Epithelial cell of proximal tubule (primary cell): ENCODE measurements at places on chromosomes 2 and 18. TPM values are rescaled to one million over a fixed set of nuclear protein-coding genes. Genes with fewer than 3 reads are reported as not detected.
A peak's percentile ranks its signal among the peaks of the same experiment; 100 is the strongest.

GRCh38 chr2:44969936-44970335, 28.4 kb downstream of the SIX3 start:
- no peak for DNase-seq

DNA sequence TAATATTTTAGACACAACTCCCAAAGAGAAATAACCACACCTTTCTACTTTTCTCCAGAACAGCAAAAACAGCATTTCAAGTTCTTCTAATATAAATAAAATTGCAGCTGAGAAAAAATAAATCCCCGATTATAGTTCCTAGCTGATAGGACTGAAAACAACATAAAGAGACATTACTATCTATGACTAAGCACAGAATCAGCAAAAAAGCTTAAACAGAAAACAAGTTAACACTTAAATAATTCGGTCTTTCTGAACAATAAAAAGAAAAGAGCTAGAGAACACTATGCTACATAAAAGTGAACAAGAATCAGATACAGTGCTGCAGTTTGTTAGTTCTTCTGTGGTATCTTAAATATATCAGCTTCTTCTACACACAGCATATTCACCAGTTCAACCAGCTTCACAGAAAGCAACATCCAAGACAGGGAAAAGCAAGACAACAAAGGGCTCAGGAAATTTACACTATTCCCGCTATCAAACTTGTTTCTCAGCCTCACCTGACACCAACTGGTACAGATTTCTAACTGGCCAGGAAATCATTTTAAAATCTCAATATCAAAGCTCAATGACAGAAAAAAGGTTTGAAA, 28.6 kb downstream of the FEZ2 start:
- DNase-seq: no peak

GRCh38 chr2:45895241-45895861, 243.9 kb downstream of the PRKCE start:
- no peak for DNase-seq

DNA sequence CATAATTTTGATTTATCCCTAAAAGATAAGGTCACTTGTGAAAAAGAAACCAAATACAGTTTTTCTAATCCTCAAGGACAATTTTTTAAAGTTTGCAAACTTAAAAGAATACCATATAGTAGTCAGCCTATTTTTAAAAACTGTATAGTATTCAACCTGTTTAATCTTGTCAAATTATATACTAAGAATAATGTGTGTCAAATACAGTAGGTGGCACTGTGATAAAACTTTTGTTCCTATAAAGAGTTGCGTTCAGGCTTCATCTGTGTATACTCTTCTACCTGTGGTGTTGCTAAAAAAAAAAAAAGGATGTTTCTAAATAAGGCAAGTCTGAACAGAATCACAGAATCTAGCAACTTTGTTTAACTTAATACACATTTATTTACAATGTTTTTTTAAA, 68.6 kb downstream of the CCDC138 start:
- DNase-seq: no peak

DNA sequence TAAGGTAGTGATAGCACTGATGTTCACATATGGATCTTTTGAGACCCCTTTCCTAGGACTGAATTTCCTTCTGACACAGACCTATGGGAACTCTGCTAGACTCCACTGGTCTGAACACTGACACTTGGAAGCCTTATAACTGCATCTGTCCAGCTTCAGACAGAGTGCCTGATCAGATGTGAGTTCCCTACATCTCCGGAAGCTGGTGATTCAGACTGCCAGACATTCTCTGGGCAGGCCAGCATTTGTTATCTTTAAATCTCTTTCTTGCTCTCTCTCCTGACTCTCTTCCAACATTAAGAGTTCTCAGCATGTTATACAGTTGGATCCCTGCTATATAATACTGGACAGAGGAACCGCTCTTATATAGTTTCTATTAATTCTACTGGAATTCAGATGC, 408.5 kb downstream of the ZEB2 start:
- DNase-seq: no peak

DNA sequence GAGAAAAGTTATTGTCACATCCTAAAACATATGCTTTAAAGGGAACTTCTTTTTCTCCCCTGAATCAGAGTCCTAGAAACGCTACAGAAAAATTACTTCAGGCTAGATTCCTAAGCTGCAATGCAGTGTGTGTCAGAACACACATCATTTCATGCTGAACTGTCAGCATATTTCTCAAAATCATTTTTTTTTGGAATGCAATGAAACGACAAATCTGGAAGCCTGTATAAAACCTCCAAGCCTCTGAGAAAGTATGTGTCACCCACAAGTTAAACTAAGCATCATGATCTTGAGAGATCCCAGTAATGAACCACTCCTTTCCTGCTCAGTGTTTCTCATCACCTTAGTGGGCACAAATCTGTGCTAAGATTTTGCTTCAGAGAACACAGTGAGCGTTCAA, 276.2 kb downstream of the ZNF521 start:
- no peak for DNase-seq

- DNase-seq: no peak
Measured at GRCh38 chr18:39604836-39605235, 2039.2 kb upstream of the CELF4 start.

- DNase-seq: no peak
Measured at GRCh38 chr2:72144632-72145288, 2.9 kb downstream of the CYP26B1 start.

DNA sequence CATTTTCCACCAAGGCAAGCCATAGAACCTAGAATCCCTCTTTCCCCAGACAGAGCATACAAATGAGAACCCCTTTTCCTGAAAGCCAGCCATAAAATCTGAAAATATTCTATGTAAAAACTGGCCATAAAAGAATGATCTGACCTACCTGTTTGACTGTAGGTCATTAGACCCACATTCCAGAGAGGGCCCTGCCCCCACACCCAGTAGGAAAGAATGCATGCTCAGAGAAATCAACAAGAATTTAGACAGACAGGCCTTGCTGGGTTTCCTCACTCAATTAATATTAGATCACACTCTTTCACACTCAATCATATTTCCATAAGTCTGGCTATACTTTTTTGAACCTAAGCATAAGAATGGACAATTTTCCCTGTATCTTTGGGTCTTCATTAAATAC, 929.5 kb downstream of the ERBB4 start:
- no peak for DNase-seq

GRCh38 chr18:37532917-37533316, 32.7 kb downstream of the CELF4 start:
- no peak for DNase-seq

DNA sequence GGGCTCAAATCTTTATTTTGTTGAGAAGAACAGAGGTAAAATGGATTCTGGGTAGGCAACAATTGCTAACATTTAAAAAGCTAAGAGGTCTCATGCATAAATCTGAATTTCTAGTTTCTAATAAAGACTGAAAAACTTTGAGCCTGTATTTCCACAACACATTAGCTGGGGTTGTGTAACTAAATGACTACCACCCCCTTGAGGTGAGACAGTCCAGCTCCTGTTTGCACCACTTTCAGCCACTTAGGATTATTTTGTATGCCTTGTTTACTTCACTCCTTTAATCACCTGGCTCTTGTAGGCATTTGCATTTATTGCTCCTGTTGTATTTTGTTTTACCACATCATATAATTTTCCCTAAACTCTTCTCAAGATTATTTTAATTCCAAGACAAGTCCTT, 376.6 kb downstream of the PTH2R start:
- DNase-seq: peak; percentile 9

GRCh38 chr2:231684314-231685223, 23.8 kb upstream of the PTMA start:
- DNase-seq: no peak

DNA sequence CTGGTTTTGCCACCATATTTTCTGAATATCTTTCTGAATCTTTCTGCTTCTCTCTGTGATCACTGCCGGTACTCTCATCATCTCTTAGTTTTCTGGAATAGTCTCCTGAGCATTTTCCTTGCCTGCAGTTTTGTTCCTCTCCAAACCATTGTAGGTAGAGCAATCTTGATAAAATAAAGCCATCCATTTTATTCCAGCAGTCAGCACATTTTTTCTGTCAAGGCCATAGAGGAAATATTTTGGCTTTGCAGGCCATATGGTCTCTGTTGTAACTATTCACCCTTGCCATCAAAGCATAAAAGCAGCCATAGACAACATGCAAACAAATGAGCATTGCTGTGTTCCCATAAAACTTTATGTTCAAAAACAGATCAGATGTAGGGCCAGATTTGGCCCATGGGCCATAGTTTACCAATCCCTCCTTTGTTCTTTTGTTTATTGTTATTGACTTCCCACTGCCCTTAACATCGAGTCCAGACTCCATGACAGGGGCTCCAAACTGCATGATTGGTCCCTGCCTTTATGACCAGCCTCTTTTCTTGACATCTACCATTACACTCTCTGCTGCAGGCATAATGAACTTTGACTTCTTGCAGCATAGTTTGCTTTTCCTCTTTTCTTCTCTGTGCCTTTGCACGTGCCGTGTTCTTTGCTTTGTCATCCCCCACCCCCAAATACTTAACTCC, 29.8 kb downstream of the TMEM87B start:
- DNase-seq: no peak

RIT2 gene
- not detected in 2 replicates for total RNA-seq

DNA sequence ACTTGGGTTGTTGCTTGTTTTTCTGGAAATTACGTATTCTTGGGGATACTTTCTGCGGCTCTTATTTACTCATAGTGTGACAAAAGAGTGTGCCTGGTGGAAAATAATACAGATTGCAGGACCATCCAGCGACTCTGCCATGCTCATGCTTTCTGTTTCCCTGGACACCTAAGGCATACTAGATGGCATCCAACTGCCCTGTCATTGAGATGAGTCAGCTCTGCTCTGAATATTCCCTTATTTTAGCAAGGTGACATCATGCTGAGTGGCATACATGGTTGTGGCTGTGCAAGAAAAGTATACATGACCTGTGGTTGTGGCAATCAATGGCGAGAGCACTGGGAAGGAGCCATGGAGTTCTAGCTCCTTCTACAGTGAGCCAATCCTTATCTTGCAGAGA, 471.0 kb downstream of the TMEM182 start:
- no peak for DNase-seq

GRCh38 chr2:151165105-151165684, 96.5 kb downstream of the RBM43 start:
- DNase-seq: no peak

DNA sequence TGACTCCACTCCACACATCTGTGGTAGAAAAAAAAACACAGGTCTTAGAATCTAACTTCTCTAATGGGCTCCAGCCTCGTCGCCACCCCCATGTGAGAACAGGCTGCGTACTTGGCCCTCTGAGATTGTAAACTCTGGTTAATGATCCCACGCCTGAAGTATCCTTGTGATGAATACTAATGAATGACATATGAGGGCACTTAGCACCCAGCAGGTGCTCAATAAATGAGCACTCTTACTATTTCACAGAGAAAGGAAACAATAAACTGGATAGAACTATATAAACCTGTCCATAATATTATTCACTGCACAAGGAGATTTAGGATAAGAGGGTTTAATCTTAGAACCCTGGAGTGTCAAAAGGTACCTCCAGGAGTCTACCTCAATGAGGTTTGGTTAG, 310.1 kb upstream of the HNRNPA3 start:
- DNase-seq: no peak

DNA sequence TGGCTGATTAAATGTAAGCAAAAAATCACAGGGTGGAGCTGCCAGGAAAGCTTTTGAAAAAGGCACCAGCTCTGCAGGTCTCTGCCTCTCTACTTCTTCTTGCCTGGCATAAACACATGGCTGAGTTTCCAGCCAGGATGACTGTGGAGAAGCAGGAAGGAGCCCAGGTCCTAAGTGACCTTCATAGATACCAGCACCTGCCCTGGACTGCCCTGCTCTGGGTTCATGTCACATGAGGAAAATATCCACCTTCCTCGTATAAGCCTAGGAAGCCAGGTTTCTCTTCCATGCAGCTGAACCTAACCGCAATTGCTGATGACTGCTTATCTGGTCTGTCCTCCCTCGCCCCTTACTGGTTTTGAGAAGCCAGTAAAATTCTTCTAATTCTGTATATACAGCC, 47.8 kb upstream of the CREB1 start:
- DNase-seq: no peak

SAG gene
- not detected in 2 replicates for total RNA-seq

GRCh38 chr2:132690664-132691303, 20.8 kb upstream of the LYPD1 start:
- DNase-seq: no peak

FEV gene
- not detected in 2 replicates for total RNA-seq

PLEK gene
- not detected in 2 replicates for total RNA-seq

DNA sequence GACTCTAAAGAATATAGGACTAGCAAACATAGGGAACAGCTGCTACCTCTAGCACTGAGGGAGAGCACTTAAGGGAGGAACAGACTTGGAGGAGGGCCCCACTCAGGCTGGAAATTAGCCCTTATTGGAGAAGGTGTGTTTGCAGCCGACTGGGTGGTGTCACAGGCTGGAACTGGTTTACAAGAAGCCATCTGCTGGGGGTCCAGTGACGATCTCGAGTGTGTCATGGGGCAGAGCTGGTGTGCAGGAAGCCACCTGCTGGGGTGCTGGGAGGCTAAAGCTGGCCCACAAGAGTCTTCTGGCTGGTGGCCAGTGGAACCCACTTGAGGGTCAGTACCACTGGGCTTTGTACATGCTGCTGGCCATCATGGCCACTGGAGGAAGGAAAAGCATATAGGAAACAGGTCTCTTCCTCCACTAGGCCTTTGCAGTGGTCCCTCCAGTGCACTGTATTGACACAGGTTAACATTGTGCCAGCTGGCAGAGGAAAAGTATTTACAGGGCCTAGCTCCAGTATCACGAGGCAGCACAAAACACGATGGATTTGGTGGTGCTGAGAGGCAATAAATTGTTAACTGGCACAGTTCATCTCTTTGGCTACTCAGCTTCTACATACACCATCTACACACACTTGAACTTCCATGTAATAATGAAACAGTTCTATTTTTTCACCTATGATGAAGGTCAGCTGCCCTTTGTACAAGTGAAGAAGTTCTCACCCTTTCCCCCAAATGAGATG, 43.6 kb downstream of the MAP3K20 start:
- DNase-seq: no peak

DNA sequence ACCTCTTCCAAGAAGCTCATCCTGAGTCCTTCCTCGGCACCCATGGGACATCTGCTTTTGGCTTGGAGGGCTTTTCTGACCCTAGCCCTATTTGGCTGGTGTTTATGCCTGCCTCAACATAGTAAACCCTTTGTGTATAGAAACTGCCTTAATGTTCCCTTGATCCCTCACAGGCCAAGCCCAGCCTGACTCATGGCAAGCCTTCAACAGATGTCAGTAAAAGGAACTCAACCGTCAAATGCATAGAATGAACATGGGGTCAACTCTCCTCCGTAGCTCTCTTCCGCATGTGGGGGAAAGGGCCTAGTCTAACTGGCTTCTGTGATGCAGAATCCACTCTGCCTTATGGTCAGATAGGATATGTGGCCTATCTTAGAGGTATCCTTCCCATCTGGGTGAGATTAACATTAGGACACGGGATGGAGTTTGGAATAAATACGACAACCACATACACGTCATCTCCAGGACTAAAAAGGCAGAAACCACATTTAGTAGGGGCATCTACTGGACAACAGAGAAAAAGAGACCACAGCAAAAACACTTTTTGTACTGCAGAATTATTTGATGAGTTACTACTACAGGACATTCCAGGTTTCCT, 2.5 kb upstream of the NPAS2 start:
- DNase-seq: no peak
